ENCODE measurements at places on chromosomes 12 and 14.

- no peak for DNase-seq
Measured at GRCh38 chr12:8773461-8773860, 49.0 kb upstream of the A2ML1 start.

- no peak for DNase-seq
Measured at GRCh38 chr12:131090274-131091210, 136.8 kb downstream of the ADGRD1 start.

DNA sequence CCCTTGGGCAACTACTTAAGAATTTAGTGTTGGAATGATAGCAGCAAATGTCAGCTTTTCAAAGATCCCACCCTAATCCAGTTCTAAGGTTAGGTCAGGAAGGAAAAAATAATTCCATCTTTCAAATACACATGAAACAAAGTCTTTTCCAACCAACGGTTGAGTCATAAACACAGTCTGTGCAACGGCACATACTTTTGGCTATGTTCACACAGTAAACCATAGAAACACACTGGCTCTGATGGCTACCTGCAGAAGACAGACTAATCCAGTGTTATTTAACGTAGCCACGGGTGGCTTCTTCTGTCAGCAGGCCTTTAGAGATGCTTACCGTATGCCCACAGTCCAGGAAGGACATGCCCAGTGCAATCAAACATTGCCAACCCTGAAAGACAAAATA lies 35.7 kb downstream of the HIGD1C start:
- no peak for DNase-seq

GRCh38 chr14:33019346-33019745 lies 80.7 kb downstream of the NPAS3 start:
- DNase-seq: no peak

DNA sequence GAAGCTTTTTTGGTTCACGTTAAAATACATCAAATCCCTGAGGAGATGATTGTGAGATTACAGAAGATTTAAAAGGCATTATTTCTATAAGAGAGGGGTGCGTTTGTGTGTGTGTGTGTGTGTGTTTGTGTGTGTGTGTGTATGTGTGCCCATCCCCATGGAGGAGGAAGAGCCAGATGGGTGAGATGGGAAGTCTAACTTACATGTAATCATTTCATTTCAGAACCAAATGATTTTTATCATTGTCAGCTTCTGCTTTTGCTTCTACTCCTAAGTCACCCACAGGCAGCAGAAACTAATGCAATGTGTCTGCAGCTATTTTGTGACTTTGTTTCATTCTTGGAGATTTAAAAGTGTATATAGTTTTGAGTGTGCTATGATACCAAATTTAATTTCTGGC lies 68.7 kb downstream of the SLC4A8 start:
- no peak for DNase-seq

DNA sequence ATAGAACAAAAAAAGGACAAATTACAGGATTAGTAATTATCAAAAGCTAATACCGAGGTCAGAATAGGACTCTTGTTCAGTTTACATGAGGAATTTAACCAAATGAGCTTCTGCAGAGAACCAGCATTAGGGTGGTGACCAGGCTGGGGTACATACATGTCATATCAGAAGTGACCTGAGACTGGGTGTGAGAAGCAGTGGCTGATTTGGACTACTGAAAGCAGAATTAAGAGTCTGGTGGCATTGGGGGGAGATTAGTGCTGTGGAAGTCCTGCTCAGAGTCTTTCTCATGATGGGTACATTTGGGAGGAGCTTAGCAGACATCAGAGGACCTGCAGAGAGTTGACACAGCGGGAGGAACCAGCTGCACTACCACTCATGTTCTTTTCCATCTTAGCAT lies 21.7 kb downstream of the TRAF3 start:
- no peak for DNase-seq

DNA sequence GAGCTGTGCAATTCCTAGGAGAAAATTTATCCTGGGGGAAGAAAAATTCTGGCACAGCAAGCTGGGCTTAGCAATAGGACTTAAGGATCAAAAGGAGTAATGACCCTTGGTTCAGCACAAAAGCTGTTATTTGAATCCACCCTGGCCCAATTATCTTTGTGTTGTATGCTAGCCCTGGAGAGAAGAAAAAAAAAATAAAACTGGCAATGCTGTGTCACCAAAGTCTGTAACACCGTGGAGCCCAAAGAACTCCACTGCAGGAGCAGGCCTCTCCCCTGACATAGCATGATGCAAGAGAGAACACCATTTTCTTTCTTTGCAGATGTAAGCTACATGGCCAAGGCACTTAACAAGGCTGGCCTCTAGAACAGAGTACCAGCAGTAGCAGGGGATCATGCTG lies 63.0 kb upstream of the ARHGAP5 start:
- DNase-seq: no peak
